NCI-H524 (cell line): ENCODE measurements at places on chromosomes 5 and 9.

GRCh38 chr5:431711-432050 lies 11.3 kb upstream of the EXOC3 start:
- no peak for DNase-seq

DNA sequence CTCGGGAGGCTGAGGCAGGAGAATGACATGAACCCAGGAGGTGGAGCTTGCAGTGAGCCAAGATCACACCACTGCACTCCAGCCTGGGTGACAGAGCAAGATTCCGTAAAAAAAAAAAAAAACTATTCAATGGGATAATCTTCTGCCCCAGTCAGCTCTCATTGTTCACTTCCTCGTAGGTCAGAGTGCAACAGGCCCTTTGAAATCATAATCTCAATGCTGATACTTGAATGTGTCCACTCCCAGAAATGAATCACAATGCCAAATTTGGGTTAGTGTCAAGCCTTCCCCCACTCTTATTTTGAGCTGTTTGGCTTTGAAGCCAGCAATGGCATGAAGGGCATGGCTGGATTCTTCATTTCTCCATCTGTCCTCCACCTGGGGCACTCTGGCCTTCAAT lies 610.3 kb upstream of the KLF4 start:
- no peak for DNase-seq

GRCh38 chr5:15014809-15015208 lies 143.2 kb upstream of the ANKH start:
- no peak for DNase-seq

DNA sequence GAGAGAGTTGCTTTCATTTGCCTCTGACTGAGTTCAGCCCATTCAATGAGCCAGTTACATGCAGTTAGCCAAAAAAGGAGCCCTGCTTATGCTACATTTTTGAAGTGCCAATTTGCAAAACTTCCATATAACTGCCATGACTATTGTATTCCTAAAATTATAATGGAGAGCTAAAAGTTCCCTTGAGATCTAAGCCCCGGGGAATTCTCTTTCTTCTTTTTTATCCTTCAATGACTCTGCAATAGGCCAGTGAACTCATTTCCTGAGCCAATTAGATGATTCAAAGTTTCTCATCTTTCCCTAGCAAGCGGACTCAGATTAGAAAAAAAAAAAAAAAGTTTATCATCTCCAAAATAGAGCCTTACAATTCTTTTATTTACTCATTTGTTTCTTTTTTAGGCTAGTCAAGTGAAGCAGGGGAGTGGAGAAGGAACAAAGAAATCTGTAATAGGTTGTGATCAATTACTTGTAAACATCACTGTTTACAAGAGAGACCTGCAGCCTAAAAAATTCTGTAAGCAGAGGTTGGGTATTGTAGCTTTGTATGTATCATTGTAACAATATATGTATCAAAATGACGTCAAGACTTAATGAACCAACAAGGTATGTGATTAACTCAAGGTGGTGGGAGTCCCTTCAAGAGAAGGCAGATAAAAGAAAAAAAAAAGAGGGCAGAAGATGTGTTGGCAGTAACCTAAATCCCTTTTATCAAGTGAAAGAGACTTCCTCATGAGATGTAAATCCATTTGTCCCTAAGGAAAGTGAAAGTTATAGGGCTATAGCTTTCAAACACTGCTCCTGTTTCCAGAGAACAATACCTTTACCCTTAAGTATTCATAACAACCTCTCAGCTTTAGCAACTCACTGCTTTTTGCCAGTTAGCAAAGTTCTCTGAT lies 48.7 kb upstream of the HOMER1 start:
- DNase-seq: no peak

- DNase-seq: no peak
Measured at GRCh38 chr5:14325369-14325768, 182.2 kb downstream of the TRIO start.

GRCh38 chr5:152443935-152444334 lies 38.9 kb upstream of the NMUR2 start:
- DNase-seq: no peak

DNA sequence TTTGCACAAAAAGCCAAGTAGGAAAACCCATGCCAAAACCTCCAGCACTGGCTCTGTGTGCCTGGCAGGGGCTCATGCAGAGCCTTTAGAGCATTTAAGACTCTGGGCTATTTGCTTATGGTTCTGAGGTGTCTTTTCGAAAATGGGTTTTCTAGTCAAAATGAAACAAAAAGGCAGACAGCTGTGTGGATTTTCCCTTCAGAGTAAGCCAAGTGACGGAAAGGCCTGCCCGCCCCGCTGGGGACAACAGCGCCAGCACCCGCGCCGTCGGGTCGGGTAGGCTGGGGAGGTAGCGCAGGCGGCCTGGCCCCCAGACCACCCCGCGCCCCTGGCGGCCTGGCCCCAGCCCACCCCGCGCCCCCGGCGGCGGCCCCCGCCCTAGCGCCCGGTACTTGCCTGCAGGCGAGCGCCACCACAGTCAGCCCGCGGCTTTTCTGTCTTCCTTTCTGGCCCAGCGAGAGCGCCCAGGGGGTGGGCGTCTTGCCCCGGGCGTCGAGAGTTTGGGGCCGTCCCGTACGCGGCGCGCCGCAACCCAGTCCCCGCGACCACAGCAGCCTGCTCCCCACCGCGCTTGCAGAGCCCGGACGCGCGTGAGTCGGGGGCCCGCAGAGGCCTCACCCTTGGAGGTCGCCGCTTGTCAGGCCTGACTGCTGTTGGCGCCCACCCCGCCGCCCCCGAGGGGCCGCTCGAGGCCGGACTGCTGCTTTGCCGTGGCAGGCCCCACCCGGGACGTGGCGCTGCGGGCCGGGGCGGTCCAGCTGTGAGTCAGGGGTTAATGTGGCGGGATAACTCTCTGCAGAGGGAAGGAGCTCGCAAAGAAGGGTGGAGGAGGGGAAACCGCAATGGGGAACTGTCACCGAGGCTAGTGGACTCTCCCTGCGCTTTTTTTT lies at the start of gene TICAM2:
TSS of gene TICAM2 (minus strand) at position 779 of the 890 bp plus-strand sequence. CDS start 21,223 bp downstream, outside the sequence.
- no peak for DNase-seq

DNA sequence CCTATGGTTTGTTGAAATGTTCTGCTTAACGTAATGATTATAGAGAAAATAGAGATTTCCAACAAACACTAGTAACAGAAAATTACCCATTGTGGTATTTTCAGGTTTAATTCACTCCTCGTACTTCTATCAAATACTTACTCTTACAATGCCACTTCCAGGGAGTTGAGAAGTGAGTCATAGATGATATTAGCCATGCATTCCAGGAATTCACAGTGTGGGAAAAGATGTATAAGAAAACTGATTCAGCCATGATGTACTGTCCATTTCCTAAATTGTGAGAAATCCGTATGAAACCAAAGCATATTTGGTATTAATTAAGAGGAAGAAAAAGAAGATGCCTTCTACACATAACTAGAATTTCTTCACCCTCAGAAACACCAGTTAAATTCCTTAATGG lies 1854.6 kb upstream of the WWC1 start:
- DNase-seq: no peak

- peak; percentile 91 for DNase-seq
Measured at GRCh38 chr5:143037071-143037470, 266.9 kb downstream of the ARHGAP26 start.

DNA sequence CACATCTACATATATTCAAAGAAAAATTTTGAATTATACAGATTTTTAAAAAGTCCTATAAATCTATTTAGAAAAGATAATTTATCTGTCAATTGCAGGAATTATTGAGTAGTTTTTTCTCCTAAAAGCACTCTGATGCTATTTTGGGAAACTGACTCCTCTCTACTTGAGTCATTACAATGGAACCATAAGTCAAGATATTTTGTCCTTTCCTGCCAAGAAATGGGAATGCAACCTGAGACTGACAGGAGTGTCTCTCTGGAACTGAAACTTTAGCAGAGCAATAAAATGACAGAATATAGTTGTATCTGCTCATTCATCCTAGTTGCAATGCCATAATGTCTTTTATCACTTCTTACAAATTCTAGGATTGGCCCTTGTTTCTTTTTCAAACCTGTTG lies 48.6 kb downstream of the CARTPT start:
- no peak for DNase-seq

DNA sequence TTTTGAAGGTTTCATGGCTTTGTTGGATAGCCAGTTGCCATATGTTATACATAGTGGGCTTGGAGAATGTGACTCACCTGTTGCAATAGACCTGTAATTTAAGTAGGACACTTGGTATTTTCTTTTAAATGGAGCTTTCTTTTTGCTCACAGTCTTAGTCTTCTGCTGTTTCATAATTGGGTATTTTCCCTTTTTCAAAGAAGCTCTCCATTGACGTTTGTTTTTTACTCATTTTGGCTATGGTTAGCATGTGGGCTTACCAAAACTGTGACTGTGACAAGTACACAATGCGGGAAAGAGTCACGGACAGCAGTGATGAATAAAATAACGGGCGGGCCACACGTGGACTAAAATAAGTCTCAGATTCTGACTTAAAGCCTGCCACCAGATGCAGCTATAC lies 23.2 kb upstream of the RNF20 start:
- no peak for DNase-seq

DNA sequence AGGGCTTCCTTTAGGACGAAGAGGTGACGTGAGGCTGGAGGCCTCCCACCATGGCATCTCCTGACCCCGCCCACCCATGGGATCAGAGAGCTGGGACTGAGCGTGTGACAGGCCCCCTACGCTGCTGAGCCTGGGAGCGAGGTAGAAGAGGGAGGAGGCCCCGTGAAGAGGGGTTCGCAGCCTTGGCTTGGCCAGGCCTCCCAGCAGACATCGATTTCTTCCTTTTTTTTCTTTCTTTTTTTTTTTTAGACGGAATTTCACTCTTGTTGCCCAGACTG lies 39.5 kb downstream of the PTGES start:
- DNase-seq: no peak

DNA sequence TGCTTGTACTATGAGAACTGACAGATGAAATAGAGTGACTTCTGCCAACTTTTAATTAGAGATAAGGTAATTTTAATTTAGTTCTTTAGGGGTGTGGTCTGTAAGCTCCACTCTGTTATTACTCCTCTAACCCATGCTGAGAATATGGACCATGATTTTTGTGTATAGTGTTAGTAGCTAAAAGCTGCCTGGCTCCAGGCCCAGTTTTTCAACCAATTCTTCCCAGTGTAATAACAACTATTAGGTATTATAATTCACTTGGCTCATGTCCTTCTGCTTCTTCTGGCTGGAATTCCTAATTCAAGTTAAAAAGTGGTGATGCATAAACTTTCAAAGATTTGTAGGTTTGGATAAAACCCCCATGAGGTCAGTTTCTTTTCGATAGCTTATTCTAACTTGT lies 216.3 kb downstream of the ISL1 start:
- DNase-seq: no peak

DNA sequence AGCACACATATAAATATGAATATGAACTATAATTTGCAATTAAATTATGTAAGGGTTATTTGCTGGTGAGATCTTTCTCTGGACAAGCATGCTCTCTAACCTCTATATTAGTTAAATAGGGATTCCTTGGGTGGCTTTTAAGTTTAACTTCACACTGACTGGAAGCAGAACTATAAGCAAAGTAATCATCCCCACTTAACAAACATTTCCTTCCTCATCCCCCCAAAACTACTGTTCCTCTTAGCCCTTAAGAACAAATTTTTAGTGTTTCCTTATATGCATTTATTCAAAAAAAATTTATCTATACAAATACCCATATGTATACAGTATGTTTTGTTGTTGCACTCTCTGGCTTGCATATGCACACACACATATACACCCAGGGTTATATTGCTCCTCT lies 512.1 kb upstream of the MEF2C start:
- no peak for DNase-seq

GRCh38 chr5:180201051-180201987 lies 7.7 kb downstream of the RASGEF1C start:
- DNase-seq: peak; percentile 81

GRCh38 chr9:18493451-18493993 lies 19.6 kb downstream of the ADAMTSL1 start:
- DNase-seq: peak; percentile 23

DNA sequence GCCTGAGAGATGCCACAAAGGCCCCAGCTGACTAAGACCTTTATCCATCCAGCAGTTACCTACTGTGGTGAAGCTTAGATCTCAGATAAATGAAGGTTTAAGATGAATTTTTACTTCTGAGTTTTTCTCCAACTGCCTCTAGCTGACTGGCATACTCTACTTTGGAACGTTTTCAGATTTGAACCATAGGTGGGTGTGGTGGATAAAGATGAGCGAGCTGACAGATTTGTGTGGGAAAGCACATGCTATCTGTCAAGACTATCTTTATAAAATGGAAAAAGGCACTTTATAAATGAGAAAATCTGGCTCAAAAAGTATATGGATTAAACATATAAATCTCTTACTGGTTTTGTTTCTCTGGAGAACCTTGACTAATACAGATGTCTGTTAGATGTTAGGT lies 160.8 kb downstream of the MCTP1 start:
- no peak for DNase-seq

GRCh38 chr5:18142831-18143230 lies 508.6 kb downstream of the TAF11L14 start:
- no peak for DNase-seq

DNA sequence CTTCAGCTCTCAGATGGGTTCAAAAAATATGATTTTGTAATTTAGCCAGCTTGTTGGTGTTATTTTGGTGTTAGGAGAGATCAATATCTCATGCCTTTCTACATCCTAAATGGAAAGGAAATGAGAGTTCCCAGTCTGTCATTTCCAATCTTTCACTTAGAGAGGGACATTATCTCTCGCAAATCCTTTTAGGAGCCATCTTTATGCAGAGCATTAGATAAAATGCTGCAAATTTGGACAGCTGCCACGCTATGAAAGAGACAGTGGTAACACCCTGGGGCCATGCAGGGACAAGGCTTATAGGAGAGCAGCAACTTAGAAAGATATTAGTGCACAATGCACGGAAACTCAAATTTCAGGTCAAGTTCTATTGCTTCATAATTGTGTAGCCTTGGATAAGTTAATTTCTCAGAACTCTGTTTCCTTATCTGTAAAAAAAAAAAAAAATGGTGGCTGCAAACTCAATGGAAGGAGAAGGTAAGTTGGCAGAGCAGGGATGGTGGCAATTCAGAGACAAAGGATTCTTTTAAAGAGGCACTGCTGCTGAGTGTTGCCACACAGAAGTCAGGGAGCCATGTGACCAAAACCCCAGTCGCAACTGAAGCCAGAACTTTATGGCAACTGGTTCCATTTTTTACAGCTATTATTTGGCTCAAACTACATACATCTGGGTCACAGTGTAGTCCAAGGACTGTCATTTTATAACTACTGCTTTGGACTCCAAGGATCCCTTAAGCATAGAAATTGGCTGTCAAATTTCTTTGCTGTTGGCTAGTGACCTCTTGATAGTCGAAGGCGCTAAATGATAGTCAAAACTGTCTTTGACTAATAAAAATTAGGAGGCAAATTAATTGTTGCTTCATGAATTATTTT lies 210.2 kb downstream of the FRMD3 start:
- peak; percentile 3 for DNase-seq
